H9 (cell line): ENCODE measurements at places on chromosomes 6 and 20. TPM values are rescaled to one million over a fixed set of nuclear protein-coding genes. Genes with fewer than 3 reads are reported as not detected.

DNA sequence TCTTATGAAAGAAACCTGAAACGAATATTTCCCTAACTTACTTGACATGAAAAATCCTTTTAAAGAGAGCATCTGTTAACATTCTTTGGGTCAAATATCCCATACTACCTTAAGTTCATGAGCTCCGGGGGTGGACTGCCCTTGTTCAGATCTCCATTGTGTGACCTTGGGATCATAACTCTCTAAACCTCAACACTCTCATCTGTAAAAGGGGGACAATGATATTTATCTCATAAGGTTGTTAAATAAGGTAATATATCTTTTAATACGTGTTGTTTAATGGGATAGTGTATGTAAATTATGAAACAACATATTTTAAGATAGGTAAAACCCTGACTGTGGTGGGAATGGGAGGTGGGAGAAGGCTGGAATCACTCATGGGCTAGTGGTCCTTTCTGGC, 326.3 kb downstream of the FARS2 start:
- no peak overlapping the region for H3K4me3 ChIP-seq
- no peaks in the 10 kb centered on the region for H3K27me3 ChIP-seq
- peaks cover 5% of the 10 kb centered on the region for H3K36me3 ChIP-seq
- no peaks in the 10 kb centered on the region for H3K4me1 ChIP-seq
- no peak for DNase-seq

- no peaks in the 10 kb centered on the region for H3K4me1 ChIP-seq
- H3K36me3 ChIP-seq: peaks cover 24% of the 10 kb centered on the region
- H3K4me3 ChIP-seq: no peak overlapping the region
- no peaks in the 10 kb centered on the region for H3K27me3 ChIP-seq
- no peak for DNase-seq
These were observed 239.0 kb upstream of the STXBP5 start for GRCh38 chr6:146965110-146965689.

BACH2 gene
- 2.0 and 2.6 TPM in 2 replicates for total RNA-seq

GABRR1 gene
- 0.26 and 0.33 TPM in 2 replicates for total RNA-seq

- H3K27me3 ChIP-seq: no peaks in the 10 kb centered on the region
- no peak overlapping the region for H3K27ac ChIP-seq
- peaks cover 9% of the 10 kb centered on the region; the same call in 1 of the 2 replicates for H3K4me1 ChIP-seq
- no peak overlapping the region for H3K4me3 ChIP-seq
- no peaks in the 10 kb centered on the region for H3K36me3 ChIP-seq
These were observed 393.8 kb upstream of the HSF2 start for GRCh38 chr6:122005661-122006060.

DNA sequence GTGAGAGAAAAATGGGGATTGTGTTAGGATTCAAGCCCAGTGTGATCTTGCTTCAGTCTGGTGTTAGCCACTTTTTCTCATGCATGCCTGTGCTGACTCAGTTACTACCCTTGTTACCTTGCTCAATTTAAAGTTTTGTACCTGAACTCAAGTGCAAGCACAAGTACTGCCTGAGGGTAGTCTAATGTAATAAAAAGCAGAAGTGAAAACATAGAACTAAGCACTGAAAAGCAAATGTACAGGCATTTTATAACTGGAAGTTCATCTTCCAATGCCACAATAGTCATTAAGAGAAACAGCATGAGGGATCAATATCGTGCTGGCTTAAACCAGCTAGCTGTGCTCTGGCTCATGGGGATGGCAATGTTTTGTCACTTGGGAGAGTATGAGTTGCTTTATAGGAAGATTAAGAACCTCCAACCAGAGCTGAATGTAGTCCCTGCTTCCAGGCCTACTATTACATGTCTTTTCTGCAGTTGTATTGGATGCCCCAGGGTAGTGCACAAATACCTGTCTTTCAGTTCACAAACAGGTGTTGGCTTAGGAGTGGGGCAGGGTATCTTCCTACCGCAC, 48.7 kb downstream of the SLC35F1 start:
- H3K4me1 ChIP-seq: no peaks in the 10 kb centered on the region
- DNase-seq: no peak
- H3K27me3 ChIP-seq: no peaks in the 10 kb centered on the region
- no peak overlapping the region for H3K4me3 ChIP-seq
- no peak overlapping the region for H3K27ac ChIP-seq

GRCh38 chr6:72642435-72642834, 20.6 kb downstream of the KCNQ5 start:
- no peaks in the 10 kb centered on the region; the same call in 1 of the 2 replicates for H3K4me1 ChIP-seq
- no peaks in the 10 kb centered on the region for H3K36me3 ChIP-seq
- H3K4me3 ChIP-seq: no peak overlapping the region
- no peak overlapping the region for H3K27ac ChIP-seq
- no peaks in the 10 kb centered on the region for H3K27me3 ChIP-seq

DNA sequence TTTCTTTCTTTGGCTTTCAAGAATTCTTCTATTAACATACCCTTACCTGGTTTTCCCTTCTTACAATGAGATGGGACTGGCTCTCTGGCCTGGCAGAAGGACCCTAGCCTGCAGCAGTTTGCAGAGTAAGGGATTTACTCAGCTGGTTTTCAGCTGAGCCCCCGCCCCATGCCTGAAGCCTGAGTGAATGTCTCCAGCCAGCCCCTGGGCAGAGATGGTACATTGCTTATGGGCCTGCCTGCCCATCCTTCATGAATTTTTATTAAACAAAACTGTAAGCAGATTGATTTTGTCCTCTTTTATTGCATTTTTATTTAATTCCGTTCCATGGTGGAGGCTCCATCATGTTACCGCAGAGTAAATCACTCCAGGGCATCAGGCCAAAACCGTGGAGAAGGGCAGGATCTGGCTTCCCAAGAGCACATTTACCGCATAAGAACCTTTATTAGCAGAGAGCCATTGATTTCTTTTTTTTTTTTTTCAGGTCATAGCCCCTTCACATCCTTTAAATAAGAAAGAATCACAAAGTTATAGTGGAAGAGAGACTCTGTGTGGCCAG, 316.2 kb downstream of the DHX35 start:
- H3K36me3 ChIP-seq: peaks cover 13% of the 10 kb centered on the region
- no peak overlapping the region for H3K27ac ChIP-seq
- peaks cover 13% of the 10 kb centered on the region for H3K4me1 ChIP-seq
- no peak for DNase-seq
- no peaks in the 10 kb centered on the region; the same call in 1 of the 2 replicates for H3K27me3 ChIP-seq
- H3K4me3 ChIP-seq: no peak overlapping the region

TSBP1 gene
- total RNA-seq: not detected in 2 replicates

DNA sequence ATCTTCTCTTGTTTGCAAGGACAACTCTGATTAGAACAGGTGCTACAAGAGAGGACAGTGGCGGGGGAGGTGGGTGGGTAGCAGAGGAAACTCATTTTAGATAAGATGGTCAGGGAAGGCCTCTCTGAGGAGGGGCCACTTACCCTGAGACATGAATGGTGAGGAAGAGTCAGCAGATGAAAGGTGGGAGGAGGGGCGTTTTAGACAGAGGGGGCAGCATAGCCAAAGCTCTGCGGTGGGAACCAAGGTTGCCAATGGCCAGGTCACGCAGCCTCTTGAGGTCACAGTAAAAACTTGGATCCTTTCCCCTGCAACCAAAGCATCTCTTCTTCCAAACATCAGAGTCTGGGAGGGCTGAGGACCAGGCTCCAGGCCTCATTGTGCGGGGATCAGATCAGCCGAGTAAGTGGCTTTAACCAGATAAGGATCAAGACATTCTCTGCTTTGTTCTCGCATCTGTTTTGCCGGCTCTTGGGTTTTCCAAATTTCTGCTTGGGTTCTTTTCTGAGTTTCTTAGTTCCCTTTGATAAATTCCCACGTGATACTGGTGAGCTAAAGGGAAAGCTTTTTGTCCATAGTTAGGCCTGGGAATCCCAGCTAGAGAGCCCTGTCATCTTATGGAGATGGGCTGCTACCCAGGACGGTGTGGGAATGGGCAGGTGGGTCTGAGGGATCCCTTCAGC, 5.5 kb upstream of the CD40 start:
- no peak for DNase-seq
- H3K36me3 ChIP-seq: no peaks in the 10 kb centered on the region
- no peak overlapping the region for H3K27ac ChIP-seq
- no peak overlapping the region for H3K4me3 ChIP-seq
- H3K27me3 ChIP-seq: peaks cover 10% of the 10 kb centered on the region; the same call in 1 of the 2 replicates

KCNB1 gene
- total RNA-seq: 0.42 and 0.68 TPM in 2 replicates

PI3 gene
- total RNA-seq: not detected in 2 replicates

SOBP gene
- 3.8 and 4.3 TPM in 2 replicates for total RNA-seq

ULBP3 gene
- 5.6 and 5.8 TPM in 2 replicates for total RNA-seq

- no peak overlapping the region for H3K27ac ChIP-seq
- H3K4me1 ChIP-seq: no peaks in the 10 kb centered on the region
- no peak for DNase-seq
- H3K27me3 ChIP-seq: no peaks in the 10 kb centered on the region; the same call in 1 of the 2 replicates
- H3K4me3 ChIP-seq: no peak overlapping the region
These were observed 4.2 kb downstream of the TPD52L1 start for GRCh38 chr6:125157725-125158124.

DNA sequence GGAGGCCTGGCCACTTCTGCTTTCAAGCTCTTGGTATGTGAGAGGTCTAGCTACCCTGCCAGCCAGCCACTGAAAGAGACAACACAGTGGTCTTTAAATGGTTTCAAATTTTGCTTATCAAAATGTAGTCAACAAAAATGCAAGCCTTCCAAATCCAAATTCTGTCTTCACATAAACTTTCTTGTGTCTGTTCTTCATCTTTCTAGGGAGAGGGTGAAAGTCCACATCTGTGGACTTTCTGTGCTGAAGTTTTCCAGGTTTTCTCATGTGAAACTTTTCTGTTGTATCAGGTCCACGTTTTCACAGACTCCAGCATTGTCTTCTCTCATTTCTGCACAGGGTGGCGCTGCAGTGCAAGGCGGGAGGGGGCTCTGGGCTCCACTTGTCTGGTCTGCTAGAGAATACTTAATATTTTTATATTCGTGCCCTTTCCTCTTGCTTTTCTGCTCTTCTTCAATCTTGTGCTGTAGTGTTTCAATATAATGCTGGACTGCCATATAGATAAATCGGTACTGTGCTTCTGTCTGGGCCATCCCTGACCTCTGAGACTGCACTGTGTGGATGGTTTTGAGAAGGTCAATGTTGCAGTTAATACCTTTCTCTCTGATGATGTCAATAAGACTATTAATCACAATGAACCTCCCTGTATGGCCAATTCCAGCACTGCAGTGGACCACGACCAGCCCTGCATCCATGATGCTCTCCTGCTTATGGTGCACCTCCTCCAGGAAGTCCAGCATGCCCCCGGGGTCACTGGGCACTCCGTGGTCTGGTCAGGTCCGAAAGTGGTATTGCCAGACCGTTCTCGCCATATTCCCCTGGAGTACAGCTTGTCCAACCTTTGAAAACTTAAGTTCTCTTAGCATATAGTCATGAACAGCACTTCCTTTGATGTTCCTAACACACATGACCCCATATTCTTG, 161.6 kb upstream of the TNFAIP3 start:
- H3K36me3 ChIP-seq: no peaks in the 10 kb centered on the region
- peak; percentile 45 for DNase-seq
- H3K27ac ChIP-seq: no peak overlapping the region
- no peaks in the 10 kb centered on the region for H3K27me3 ChIP-seq
- H3K4me1 ChIP-seq: no peaks in the 10 kb centered on the region

- H3K27me3 ChIP-seq: no peaks in the 10 kb centered on the region
- no peak overlapping the region for H3K4me3 ChIP-seq
- DNase-seq: no peak
- H3K36me3 ChIP-seq: no peaks in the 10 kb centered on the region
- H3K27ac ChIP-seq: no peak overlapping the region
These were observed 133.7 kb downstream of the C6orf58 start for GRCh38 chr6:127710668-127711067.

- H3K36me3 ChIP-seq: peaks cover 4% of the 10 kb centered on the region
- H3K27ac ChIP-seq: no peak overlapping the region
- H3K4me3 ChIP-seq: no peak overlapping the region
- H3K4me1 ChIP-seq: peaks cover 5% of the 10 kb centered on the region; the same call in 1 of the 2 replicates
- no peak for DNase-seq
These were observed 38.5 kb upstream of the GPR6 start for GRCh38 chr6:109939654-109940053.

DNA sequence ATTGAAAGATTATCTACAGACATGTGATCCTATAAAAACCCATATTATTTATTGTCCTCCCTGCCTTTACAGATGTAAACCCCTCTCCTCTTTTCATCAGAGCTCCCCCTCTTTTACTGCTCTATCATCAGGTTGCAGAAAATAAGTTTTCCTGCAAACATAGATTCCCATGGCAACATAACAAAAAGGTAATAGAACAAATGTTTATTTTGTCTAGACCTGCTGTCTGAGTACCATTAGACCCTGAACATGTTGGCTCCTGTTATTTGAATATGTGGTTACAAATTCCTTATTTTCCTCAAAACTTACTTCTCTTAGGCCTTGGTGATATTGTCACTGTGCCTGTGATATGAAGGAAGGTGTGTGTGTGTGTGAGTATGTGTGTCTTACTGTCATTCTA, 11.5 kb downstream of the MAPK14 start:
- H3K27me3 ChIP-seq: no peaks in the 10 kb centered on the region
- DNase-seq: no peak

DNA sequence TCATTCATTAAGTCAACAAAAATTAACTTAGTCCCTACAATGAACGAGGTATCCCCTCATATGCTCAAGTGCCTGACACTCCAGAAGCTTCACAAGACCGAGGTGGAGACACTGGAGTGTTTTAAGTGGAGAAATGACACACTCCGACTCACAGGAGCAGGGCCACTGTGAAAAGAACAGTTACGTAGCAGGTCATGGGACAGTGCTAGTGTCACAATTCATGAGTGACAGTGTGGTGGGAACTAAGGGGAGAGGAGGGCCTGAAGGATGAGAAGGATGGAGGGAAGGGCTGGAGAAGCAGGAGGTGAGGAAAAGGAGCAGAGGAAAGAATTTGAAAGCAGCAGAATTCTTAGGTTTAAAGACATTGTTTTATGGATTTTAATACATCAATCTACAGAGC, 1.3 kb upstream of the HLA-A start:
- no peaks in the 10 kb centered on the region for H3K4me1 ChIP-seq
- DNase-seq: no peak
- no peak overlapping the region for H3K4me3 ChIP-seq
- no peaks in the 10 kb centered on the region for H3K27me3 ChIP-seq
- H3K27ac ChIP-seq: no peak overlapping the region

GRCh38 chr20:10558635-10559187, 115.1 kb downstream of the JAG1 start:
- no peak for DNase-seq
- peaks cover 3% of the 10 kb centered on the region; the same call in 1 of the 2 replicates for H3K4me1 ChIP-seq
- H3K4me3 ChIP-seq: no peak overlapping the region
- peaks cover 4% of the 10 kb centered on the region for H3K36me3 ChIP-seq
- H3K27ac ChIP-seq: no peak overlapping the region

DNA sequence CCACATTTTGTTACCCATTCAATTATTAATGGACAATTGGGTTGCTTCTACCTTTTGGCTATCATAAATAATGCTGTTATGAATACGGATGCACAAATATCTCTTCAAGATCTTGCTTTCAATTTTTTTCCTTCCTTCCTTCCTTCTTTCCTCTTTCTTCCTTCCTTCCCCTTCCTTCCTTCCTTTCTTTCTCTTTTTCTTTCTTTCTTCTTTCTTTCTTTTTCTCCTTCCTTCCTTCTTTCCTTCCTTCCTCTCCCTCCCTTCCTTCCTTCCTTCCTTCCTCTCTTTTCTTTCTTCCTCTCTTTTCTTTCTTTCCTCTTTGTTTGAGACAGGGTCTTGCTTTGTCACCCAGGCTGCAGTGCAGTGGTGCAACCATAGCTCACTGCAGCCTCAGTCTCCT, 39.2 kb downstream of the ZNF184 start:
- no peak for DNase-seq
- no peak overlapping the region for H3K4me3 ChIP-seq
- H3K27ac ChIP-seq: no peak overlapping the region
- H3K4me1 ChIP-seq: no peaks in the 10 kb centered on the region

- DNase-seq: no peak
- no peak overlapping the region for H3K4me3 ChIP-seq
- no peak overlapping the region for H3K27ac ChIP-seq
- H3K36me3 ChIP-seq: no peaks in the 10 kb centered on the region
- no peaks in the 10 kb centered on the region for H3K4me1 ChIP-seq
These were observed 156.3 kb downstream of the KIF6 start for GRCh38 chr6:39568896-39569295.

B4GALT5 gene
- 75.9 and 77.0 TPM in 2 replicates for total RNA-seq
